ENCODE measurements at places on chromosomes 3 and 15.

GRCh38 chr3:108408883-108409799 lies 101.3 kb downstream of the MYH15 start:
- peak; percentile 28 for DNase-seq

DNA sequence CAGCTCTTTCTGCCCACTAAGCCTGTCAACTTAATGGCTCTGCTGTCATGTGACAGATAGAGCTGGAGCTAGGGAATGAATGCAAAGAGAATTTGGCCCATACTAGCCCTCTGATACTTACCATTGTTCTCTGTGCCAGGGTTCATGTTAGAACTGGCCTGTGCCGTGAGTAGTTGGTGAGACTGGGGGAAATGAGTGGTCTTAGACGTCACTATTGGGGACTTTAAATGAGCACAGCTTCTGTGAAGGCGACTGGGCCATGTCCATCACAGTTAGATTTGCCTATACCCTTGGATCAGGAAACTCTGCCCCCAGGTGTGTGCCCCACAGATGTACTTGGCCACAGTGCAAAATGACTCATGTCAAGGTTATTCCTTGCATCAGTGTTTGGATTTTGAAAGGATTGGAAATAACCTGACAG lies 124.9 kb downstream of the PTPRG start:
- no peak for DNase-seq

DNA sequence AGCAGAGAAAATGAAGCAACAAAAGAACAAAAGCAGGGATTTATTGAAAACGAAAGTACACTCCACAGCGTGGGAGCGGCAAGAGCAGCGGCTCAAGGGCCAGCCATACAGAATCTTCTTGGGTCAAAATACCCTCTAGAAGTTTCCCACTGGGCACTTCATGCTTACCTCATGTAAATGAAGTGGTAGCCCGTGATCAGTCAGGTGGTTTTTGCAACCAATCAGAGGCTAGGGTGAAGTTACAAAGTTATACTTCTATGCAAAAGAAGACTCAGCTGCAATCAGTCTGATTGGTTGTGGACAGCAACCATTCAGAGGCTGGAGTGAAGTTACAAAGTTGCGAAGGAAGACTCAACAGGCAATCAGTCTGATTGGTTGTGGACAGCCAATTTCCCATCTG lies 37.8 kb upstream of the TRH start:
- no peak for DNase-seq

GRCh38 chr3:127212711-127213110 lies 19.8 kb downstream of the PRR23E start:
- DNase-seq = no peak

DNA sequence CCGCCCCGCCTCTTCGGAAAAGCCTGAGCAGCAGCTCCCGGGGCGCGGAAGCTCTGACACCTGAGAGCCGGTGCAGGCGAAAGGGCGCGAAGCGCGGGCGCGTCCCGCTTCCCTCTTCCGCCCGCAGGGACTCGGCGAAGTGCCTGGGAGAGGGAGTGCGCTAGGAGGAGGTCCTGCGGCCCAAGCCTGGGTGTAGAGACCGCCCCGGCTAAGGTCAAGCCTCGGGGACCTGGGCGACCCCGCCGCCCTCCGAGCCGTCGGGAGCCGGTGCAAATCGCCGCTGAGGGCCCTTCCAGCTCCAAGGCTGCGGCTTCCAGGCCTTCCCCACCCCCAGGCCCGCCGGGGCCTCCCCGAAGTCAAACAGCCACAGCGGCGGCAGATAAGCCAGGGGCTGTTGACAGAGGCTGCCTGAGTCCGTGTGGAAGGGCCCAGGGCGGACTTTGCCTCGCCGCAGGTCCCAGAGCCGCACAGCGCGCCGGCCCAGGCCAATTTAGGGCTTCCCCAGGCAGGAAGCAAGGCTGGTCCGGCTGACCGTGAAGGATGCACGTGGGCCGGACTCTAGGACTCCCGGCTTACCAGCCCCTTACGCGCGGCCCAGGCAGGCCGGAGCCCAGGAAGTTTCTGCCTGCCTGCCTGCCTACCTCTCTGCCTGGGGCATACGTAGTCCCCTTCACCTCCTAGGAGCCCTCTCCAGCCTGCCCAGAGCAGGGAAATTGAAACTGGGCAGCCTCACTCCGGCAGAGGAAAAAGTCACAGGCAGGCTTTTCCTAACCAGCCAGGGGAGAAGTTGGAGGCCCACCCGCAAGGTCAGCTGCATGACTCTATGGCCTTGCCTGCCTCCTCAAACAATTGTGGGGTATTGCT lies 2.3 kb downstream of the ITPKA start:
- peak; percentile 89 for DNase-seq

- no peak for DNase-seq
Observed at GRCh38 chr3:128488636-128488990, 4.4 kb downstream of the GATA2 start.

- DNase-seq = no peak
Observed at GRCh38 chr3:46092702-46093080, 65.4 kb upstream of the XCR1 start.

- DNase-seq = no peak
Observed at GRCh38 chr3:113231391-113231790, 20.0 kb downstream of the BOC start.
